ENCODE measurements at places on chromosomes 7 and 10. TPM values are rescaled to one million over a fixed set of nuclear protein-coding genes. Genes with fewer than 3 reads are reported as not detected.

DNA sequence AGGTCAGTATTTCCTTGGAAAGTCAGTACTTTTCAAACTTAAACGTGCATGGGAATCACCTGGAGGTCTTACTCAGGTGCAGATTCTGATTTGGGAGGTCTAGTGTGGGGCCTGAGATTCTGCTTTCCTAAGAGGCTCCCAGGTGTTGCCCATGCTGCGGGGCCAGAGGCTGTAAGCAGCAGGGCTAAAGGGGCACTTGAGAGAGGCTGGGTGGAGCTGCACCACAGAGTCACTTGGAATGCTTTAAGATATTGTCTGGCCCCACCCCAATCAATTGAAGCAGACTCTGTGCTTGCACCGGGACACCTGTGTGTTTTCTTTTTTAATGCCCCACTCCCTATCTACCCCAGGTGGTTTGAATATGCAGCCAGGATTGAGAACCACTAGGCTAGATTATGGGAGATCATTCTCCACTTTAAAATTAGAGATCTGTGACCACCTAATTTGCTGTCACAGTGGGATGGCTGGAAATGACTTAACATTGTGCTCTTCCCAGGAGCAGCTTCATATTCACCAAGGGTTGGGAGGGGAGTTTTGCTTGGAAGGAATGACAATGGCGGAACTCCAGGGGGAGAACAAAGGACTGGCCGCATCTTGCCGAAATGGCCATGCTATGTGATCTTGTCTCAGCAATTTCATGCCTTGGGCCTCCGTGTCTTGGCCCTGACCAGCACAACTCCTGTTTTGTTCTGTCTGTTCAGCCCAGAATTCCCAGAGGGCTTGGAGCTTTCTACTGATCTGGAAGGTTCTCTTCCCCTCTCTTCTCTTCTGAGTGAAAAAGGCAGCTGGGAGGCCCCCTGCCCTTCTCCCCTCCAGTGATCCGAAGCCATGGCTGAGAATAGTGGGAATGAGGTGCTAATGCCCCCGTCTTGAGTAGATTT lies 80.2 kb downstream of the FAM241B start:
- no peak for DNase-seq

DNA sequence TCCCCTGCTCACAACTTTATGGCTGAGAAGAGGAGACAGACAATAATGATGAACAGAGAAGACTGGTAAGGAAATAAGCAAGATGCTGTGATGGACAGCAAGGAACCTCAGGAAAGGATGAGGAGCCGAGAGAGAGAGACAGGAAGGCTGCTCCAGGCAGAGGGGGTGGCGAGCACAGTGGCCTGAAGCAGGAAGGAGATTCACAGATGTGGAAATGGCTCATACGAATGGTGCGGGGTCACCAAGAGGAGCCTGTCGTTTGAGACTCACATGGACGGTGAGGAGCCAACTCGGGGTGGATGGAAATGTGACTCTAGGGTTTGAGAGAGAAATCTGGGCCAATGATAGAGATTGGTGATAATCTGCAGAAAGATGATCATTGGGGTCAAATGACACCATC lies 43.7 kb downstream of the KIAA1549 start:
- no peak for DNase-seq

Gene SLC13A4
- 0.05 TPM for total RNA-seq

DNA sequence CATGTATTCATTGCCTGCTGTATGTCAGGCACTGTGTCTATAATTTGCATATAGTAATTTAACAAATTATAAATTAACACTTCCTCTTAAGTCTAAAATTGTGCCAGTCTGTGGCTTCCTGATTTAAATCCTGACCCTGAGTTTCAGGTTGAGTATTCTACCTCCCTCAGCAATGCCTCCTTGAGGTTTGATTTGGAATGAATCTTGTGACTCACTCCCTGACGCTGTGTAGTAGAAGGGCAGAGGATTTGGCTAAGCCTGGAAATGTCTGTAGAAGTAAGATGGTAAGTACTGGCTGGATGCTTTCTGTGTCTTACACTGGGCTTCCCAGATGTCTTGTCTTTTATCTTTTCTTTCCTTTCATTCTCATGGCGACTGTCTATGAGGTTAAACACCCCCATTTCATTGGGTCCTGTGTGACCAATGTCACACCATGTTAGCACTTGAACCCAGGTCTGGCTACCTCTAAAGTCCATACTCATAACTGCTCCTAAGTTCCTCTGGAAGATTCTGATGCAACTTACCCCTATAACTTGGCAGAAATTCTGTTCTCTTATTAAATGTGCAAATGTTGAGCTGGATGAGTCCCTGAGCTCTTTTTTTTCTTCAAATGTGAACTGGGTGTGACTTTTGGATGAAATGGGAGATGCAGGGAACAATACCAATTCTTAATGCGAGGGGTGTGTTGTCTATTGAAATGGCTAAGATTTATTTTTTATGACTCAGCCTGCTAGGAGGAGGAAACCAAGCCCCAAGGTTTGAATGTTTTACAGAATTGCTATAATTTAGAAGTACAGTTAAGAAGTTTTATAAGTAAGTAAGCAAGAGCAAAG lies 48.5 kb downstream of the PLCE1 start:
- no peak for DNase-seq

GRCh38 chr7:141986923-141987322 lies 8.8 kb upstream of the MGAM start:
- no peak for DNase-seq

GRCh38 chr10:26911811-26912461 lies 51.2 kb upstream of the ABI1 start:
- no peak for DNase-seq

Gene PRKAR2B
- 3.5 TPM for total RNA-seq
